Fibroblast of skin of abdomen (primary cell): ENCODE measurements at places on chromosomes 16 and 17.

GRCh38 chr16:56362706-56363105 is 62.6 kb downstream of the AMFR start:
- DNase-seq: no peak

DNA sequence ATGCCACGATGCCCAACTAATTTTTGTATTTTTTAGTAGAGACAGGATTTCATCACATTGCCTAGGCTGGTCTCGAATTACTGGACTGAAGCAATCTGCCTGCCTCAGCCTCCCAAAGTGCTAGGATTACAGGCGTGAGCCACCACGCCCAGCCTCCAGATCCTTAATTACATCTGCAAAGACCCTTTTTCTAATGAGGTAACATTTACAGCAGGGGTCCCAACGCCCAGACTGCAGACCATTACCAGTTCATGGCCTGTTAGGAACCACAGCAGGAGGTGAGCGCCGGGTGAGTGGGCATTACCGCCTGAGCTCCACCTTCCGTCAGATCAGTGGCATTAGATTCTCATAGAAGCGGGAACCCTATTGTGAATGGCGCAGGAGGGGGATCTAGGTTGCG is 4.0 kb upstream of the RAB11FIP4 start:
- DNase-seq: no peak

GRCh38 chr16:11634312-11634711 is 33.9 kb upstream of the SNN start:
- no peak for DNase-seq

DNA sequence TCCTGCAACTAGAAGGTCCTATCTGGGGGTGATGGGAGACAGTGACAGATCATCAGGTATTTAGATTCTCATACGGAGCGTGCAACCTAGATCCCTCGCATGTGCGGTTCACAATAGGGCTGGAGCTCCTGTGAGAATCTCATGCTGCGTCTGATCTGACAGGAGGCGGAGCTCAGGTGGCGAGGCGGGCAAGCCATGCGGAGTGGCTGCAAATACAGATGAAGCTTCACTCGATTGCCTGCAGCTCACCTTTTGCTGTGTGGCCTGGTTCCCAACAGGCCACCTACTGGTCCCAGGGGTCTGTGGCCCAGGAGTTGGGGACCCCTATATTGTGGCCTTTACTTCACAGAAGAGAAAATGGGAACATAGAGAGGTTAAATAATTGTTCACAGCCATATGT is 200.4 kb downstream of the IRF8 start:
- no peak for DNase-seq

- DNase-seq: no peak
Observed at GRCh38 chr17:74011966-74012365, 191.5 kb upstream of the RPL38 start.

GRCh38 chr17:49817993-49818392 is 29.5 kb downstream of the KAT7 start:
- DNase-seq: no peak

GRCh38 chr16:86061318-86061695 is 162.3 kb downstream of the IRF8 start:
- DNase-seq: no peak

- peak; percentile 14 for DNase-seq
Observed at GRCh38 chr17:64938925-64939474, 19.7 kb upstream of the LRRC37A3 start.

DNA sequence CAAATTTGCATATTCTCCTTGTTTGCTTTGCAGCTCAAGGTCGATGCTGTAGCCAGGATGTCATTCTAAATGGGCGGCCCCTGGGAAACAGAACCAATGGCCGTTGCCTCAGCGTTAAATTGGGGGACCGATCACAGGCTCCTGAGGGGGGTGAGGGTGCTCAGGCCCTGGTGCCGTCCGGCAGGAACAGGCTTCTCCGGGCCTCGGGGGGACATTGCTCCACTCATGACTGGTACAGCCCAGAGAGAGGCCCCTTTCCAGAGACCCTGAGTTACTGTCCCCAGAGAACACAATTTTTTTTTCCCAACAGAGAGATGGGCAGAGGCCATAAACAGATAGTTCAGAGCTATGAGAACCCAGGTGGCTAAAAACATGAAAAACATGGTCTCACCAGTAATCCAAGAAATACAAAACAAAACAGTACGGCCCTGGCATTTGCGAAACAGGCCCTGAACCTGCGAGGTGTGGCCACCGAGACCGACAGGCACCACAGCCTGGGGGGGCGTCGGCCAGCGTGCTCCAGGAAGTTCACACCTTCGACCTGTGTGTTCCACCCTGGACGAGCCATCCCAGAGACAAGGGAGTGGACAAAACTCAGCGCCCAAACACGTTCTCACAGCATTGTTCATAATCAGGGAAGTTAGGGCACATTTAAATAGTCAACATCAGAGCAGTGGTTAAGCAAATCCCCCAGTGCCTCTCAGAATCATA is 82.8 kb downstream of the METRNL start:
- no peak for DNase-seq

DNA sequence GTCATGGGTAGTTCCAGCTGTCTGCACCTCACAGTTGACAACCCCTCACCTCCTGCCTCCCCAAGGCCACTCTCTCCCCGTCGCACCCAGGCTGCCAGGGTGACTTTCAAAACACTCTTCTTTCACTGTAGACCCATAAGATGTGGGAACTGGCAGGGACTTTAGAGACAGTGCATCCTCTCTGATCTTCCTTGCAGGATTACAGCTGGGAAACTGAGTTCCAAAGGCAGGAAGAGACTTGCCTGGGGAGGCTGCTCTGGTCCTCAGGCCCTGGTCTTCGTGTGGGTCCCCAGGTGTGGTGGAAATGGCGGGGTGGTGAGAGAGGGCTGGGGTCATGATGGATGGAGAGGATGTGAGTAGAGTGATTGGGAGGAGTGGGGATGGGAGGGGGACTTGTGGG is 21.9 kb upstream of the NKD1 start:
- DNase-seq: no peak

GRCh38 chr17:2814481-2815341 is 18.5 kb downstream of the RAP1GAP2 start:
- no peak for DNase-seq

DNA sequence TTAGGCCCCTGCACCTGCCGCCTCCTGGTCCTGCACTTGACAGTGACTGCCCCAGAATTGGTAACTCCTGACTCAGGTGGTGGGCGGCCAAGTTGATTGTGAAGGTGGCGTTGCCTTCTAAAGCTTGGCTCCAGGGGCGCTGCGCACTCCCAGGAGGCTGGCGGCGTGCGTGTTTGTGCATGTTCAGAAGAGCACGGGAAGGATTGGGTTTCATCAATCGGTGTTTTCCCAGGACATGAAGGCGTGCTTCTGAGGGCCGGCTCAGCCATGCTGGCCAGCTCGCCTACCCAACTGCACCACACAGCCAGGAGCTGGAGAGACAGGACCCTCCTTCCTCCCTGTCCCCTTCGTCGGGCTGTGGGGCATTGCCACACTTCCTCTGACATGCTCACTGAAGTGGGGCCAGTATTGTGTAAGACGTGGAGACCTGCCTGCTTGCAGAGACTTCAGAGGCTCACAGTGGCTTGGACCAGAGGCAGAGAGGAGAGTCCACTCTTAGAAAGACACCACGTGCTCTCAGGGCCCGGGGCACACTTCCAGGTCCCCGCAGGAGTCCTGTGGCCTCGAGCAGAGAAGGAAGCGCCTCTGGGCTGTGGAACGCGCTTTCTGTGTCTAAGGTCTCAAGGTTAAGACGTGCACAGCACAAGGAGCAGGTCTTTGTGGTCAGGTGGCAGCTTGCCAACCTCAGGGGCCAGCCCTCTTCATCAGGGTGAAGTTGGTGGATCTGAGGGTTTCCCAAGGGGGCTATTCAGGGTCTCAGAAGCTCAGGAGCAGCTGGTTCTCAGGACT is 2.8 kb downstream of the RAB40C start:
- no peak for DNase-seq

DNA sequence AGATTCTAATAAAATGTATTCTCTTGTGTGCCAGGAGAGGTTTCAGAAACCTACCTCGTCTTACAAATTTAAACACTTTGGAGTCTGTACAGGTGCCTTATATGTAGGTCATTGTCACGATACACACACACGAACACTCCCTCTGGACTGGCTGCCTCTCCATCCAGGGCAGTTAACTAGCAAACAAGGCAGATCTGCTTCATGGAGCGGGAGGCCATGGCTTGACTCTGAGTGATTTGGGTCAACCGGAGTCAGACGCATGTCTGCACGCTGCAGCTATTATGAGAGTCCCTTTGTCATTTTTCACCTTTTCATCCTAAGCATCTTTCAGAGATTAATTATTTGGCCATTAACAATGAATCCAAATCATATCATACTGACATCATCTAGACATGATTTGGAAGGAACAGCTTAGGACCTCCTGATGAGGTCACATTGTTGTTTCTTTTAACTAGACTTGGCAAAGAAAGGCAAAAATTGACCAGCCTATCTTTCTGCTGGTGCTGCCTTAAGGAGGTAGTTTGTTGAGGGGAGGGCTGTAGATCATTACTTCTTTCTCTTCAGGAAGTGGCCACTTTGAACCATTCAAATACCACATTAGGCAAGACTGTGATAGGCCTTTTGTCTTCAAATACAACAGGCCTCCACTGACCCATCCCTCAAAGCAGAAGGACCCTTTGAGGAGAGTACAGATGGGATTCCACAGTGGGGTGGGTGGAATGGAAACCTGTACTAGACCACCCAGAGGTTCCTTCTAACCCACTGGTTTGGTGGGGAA is 58.9 kb downstream of the HLF start:
- DNase-seq: no peak

DNA sequence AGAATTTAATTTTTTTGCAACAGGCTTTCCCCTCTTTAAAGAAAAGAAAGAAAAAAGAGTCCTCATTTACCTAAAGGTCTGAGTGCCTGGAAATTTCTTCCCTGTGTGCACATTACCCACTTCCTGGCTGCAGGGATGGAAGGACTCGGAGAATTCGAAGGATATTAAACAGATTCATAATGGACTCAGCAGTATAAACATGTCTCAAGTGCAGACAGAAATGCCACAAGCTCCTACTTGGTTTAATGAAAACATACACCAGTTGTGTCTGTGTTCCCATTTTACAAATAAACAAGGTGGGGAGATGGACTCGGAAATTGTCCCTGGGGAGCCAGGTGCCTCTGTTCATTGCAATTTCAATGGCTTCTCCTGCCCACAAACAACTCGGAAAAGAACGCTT is 47.2 kb downstream of the MEOX1 start:
- no peak for DNase-seq

- DNase-seq: no peak
Observed at GRCh38 chr17:10349403-10349802, 23.4 kb downstream of the MYH13 start.

GRCh38 chr17:58329810-58330537 is 1.4 kb upstream of the TSPOAP1 start:
- no peak for DNase-seq

- peak; percentile 8 for DNase-seq
Observed at GRCh38 chr16:77169650-77170236, 21.2 kb upstream of the MON1B start.

GRCh38 chr16:79911660-79912059 is 311.1 kb upstream of the MAF start:
- DNase-seq: no peak

GRCh38 chr16:57940382-57940966 is 30.5 kb downstream of the CNGB1 start:
- no peak for DNase-seq

GRCh38 chr17:901191-901950 is 78.2 kb downstream of the NXN start:
- no peak for DNase-seq

- DNase-seq: peak; percentile 52
Observed at GRCh38 chr17:57480438-57481196, 224.3 kb downstream of the MSI2 start.

DNA sequence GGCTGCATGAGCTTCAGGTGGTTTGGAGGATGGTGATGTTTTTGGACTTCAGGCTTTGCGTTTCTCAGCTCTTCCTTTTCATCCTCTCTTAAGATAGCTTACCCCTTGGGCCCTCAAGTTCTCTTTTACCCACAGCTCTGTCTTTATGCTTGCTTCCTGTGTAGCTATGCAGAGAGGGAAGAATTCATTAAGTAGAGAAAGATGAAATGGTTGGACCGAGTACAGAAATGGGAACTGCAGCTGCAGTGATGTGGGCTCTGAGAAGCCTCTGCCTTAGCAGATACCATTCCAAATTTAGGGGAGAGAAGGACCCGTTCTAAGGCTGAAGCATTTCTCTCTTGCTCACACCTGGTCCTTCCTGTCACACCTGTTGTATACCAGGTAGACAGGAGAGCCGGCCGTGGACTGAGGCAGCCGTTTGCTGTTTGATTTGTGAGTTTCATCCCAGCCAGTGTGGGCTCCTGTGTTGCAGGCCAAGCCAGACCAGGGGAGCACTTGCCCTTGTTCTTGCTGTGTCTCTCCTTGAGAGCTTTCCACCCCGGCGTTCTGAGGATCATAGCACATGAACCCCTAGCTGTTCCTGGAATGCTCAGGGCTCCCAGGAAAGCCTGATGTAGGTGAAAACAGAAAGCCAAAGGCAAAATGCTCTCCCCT is 392.7 kb downstream of the CPPED1 start:
- no peak for DNase-seq

DNA sequence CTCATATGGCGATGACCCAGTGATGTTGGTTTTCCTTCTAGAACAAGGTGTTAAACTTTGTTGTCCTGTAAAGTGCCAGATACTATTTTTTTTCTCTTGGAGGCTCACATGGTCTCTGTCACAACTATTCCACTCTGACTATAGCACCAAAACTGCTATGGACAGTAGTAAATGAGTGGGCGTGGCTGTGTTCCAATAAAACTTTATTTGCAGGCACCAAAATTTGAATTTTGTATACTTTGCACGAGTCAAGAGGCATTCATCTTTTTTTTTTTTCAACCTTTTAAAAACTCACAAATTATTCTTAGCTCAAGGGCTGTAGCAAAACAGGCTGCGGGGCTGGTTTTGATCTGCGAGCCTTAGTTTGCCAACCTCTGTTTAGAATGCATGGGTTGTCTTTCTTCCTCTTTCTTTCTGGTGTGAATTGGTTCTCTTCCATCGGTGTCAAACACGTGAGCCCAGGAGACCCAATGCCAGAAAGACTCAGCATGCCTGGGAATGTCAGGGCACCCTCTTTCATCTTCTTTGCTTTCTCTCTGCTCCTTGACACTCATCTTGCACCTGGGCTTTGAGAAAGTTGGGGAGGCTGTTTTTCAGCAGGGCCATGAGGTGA is 2.1 kb downstream of the SYT17 start:
- DNase-seq: no peak

DNA sequence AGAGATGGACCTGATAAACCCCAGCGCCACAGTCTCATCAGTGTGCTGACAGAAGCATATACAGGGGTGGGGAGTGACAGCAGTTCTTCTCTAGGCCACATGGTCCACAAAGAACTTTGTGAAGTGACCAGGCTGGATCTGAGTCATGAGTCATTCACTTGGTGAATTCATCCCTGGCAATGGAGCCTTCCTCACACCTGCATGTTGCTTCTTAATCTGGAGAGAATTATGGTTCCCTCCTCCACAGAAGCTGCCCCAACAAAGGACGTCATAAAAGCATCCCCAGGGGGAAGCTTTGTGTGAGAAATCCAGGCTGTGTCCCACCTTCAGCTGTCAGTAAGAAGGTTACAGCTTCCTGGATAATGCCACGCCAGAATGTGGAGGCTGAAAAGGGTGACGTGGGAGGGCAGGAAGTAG is 215.6 kb upstream of the MAF start:
- DNase-seq: no peak

GRCh38 chr17:40921026-40921425 is 16.4 kb downstream of the KRT23 start:
- no peak for DNase-seq

GRCh38 chr17:45431531-45432404 is 902 bp downstream of the ARHGAP27 start:
- peak; percentile 27 for DNase-seq

- DNase-seq: no peak
Observed at GRCh38 chr16:65984296-65984695, 382.2 kb upstream of the CDH5 start.

- DNase-seq: no peak
Observed at GRCh38 chr17:68854452-68854851, 100.7 kb downstream of the ABCA8 start.
